ENCODE measurements at places on chromosomes 12 and 14. TPM values are rescaled to one million over a fixed set of nuclear protein-coding genes. Genes with fewer than 3 reads are reported as not detected.
A peak's percentile ranks its signal among the peaks of the same experiment; 100 is the strongest.

Gene PPP2R3C
- 35.1 TPM for total RNA-seq

Gene LRFN5
- 0.85 TPM for total RNA-seq

Gene ZNF384
- total RNA-seq = 28.7 TPM

Gene A2M
- total RNA-seq = 1,678 TPM

Gene NR1H4
- not detected for total RNA-seq

Gene KLRK1
- total RNA-seq = 0.24 TPM

Gene EAPP
- total RNA-seq = 23.1 TPM

Gene AMHR2
- 0.30 TPM for total RNA-seq

Gene MYF5
- not detected for total RNA-seq

Gene LRP1-AS
- not detected for total RNA-seq

Gene AHNAK2
- 2.9 TPM for total RNA-seq

DNA sequence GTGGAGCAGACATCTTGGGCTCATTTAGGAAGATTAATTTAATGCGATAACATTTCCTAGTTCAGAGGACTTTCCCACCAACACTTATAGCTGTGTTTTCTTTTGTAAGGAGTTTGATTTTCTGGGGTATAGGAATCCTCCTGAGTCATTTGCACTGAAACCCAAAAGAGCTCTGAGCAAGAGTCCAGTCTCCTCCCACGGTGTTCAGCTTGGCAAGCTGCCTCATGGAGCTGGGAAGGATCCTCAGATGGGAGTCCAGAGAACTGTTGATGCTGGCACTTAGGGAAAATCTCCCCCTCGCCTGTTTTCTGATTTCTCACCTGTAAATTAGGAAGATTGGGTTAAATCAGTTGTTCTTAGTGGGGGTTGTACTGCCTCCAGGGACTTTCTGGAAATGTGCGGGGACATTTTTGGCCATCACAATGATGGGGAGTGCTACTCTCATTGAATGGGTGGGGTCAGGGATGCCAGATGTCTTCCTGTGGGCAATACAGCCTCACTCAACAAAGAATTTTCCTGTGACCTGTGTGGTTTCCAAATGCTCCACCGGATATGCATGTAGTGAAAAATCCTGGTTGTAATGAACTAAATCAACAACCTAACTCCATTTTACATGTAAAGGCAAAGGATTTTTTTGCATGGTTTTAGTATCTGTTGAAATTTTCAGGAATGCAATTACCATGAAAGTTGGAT lies 150.6 kb downstream of the ADCK1 start:
- no peak for DNase-seq

DNA sequence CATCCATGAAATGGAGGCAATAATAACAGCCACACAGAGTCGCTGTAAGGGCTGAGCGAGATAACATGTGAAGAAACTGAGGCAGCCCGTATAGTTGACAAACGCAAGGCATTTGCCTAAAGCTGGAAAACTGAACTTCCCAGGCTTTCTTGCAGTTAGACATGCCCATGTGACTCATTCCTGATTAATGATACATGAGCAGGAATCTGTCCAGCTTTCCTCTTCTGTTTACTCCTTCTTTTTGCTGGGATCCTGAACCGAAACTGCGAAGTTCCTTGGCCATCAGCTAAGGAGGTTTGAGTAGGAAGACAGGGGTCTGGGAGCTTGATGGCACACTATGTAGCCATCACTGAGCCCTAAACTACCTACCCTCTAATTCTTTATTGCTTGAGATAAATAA lies 52.2 kb downstream of the ST8SIA1 start:
- no peak for DNase-seq

- no peak for DNase-seq
Measured at GRCh38 chr12:62258941-62259630, 1.1 kb upstream of the USP15 start.

GRCh38 chr12:92540782-92541423 lies 161.9 kb upstream of the PLEKHG7 start:
- no peak for DNase-seq

- no peak for DNase-seq
Measured at GRCh38 chr12:1401891-1402290, 192.5 kb downstream of the FBXL14 start.

- DNase-seq = peak; percentile 43
Measured at GRCh38 chr14:80211153-80212022, at the start of gene DIO2. TSS of gene DIO2 (minus strand) at chr14:80211504. CDS start at chr14:80211472, 32 bp downstream.

GRCh38 chr12:1435044-1435443 lies 159.3 kb downstream of the FBXL14 start:
- DNase-seq = no peak

- no peak for DNase-seq
Measured at GRCh38 chr14:100150932-100151587, 8.4 kb downstream of the DEGS2 start.

GRCh38 chr12:102043928-102044327 lies 17.9 kb downstream of the WASHC3 start:
- no peak for DNase-seq

DNA sequence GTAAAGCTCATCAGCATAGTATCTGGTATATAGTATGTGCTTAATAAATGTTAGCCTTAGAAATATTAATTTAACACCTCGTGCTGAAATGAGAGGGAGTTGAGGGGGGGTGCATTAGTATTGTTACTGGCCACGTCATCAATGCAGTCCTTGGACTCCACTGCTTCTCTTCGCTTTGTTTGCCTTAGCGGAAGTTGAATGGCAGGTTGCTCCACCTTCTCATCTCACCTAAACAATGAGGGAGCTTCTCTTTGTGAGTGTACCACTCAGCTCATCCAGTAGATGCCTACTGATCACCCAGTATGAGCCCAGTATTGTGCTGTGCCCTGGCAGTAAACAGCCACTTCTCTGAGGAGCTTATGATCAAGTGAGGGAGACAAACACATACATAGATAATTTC lies 4.5 kb downstream of the TMEM117 start:
- no peak for DNase-seq

- no peak for DNase-seq
Measured at GRCh38 chr12:16407346-16407745, 59.9 kb downstream of the MGST1 start.

- DNase-seq = no peak
Measured at GRCh38 chr14:103003351-103003615, 54.1 kb downstream of the CDC42BPB start.

DNA sequence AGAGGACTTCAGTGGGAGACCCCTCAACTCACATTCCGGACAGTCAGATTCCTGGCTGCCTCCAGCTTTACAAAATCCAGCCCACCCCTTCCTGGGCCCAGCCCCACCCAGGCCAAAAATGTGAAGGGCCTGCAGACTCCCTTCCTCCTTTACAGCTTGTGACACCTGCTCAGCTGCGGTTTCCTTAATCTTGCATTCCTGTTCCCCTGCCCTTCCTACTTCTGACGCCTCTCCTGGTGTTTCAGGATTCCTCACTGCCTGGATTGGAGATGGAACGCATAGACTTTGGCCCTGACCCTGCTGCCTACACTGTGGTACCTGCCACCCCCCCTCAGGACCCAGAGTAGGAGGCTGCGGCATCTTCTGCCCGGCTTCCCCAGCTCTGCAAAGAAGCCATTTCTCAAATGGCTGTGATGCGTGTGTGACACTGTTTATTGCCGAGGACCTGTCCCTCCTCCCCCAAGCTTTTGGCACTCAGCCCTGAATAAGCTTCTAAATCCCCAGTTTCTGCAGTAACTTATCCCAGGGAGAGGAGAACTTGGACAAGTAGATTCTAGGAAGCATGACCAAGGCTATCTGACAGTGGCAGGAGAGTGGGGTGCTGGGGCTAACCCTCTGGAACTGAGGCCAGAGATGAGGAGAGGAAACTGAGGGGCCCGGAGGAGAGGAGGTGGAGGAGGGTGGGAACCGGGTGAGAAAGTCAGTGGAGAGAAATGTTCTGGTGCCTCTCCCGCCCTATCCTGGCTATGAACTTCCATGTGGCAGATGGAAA lies 24.9 kb upstream of the BCDIN3D start:
- DNase-seq = no peak

DNA sequence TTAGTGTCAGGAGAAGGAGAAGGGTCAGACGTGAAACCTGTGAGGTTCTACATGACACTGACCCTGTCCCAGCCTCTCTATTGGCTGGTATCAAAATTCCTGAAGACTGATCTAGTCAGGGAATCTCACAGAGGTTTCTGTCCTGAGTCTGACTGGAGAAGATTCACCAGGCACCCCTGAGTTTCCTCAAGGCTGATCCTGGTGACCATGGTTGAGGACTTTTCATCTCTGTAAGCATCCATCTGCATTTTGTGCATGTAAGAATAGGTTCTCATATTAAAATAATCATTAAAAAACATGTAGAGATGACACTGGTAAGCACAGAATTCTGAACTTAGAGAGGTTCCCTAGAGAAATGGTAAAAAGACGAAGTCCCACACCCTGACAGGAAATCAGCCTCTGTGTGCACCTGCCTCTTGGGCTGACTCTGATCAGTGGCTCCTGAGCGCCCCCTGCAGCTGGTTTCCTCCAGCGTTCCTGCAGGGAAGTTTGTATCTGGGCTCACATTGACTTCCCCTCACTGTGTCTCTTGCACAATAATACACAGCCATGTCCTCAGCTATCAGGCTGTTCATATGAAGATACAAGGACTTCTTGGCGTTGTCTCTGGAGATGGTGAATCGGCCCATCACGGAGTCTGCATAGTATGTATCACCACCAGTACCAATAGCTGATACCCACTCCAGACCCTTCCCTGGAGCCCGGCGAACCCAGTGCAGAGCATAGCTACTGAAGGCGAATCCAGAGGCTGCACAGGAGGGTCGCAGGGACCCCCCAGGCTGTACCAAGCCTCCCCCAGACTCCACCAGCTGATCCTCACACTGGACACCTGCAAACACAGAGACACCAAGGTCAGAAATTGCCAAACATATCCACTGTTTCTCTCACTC lies 991.9 kb downstream of the TMEM121 start:
- peak; percentile 43 for DNase-seq

GRCh38 chr14:91369628-91370445 lies 47.8 kb downstream of the CCDC88C start:
- DNase-seq = no peak

- peak; percentile 82 for DNase-seq
Measured at GRCh38 chr14:74913986-74914573, 9.0 kb downstream of the RPS6KL1 start.

DNA sequence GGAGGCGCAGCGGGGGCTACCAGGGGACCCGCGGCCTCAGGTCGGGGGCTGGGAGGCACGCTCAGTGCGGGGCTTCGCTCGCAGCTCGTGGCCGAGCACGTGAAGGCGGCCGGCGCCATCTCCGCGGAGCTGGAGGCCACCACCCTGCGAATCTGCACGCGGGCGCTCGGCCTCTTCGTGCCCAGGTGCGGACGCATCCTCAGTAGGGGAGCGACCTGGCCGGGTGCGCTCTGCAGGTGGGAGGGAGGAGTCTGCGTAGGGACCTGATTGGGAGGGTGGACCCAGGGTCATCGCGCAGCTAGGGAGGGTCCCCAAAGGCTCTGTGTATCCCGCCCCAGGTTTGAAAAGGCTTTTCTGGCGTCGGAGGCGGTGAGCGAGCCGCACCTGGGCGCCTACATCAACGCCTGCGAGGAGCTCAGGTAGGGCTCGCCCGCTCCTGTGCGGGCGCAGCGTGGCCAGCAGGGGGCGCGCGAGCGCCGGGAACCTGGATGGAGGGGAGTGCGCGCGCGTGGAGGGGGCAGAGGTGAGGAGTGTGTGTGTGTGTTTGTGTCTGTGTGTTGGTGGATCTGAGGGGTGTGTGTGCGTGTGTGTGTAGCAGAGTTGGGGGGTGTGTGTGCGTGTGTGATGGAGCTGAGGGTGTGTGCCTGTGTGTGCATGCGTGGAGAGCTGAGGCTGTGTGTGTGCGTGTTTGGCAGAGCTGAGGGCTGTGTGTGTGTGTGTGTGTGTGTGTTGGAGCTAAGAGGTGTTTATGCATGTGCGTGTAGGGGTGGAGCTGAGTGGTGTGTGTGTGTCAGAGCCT lies 10.3 kb downstream of the EXOC3L4 start:
- DNase-seq = peak; percentile 50

DNA sequence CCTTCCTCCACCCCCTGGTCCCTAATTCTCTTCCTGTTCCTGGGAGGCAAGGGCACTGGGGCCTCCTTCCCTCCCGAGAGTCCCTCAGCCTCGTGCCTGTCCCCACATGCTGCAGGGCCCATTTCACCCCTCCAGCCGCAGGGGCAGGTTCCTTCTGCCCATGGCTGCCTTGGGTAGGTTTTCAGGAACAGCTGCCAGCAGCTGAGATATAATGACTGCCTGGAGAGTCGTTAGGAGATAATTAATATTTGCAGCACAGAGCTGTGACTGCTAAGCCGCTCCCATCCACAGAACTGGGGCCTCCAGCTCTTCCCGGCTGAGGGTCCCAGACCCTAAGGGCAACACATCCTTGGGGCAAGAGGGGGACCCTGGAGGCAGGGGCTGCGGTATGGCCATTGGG lies 211.9 kb upstream of the LHX5 start:
- DNase-seq = no peak

DNA sequence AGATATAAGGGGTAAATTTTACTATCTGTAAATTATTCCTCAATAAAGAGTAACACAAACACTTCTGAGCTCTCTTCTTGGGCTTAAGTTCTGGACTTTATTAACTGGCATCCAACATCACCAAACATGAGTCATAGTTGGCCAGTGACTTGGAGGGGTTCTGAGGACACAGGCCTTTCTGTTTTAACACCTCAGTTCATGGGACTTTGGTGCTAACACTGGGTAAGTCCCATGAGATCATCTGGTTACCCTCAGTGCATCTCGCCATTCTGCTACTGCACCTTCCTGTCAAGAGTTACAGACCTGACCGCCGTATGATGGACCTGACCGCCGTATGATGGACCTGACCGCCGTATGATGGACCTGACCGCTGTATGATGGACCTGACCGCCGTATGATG lies 9.9 kb downstream of the SLC15A4 start:
- DNase-seq = no peak

- DNase-seq = no peak
Measured at GRCh38 chr12:94429191-94429590, 30.5 kb downstream of the CEP83 start.

GRCh38 chr14:84421621-84422020 lies 1108.3 kb upstream of the FLRT2 start:
- no peak for DNase-seq

- no peak for DNase-seq
Measured at GRCh38 chr12:101424620-101425019, 17.0 kb upstream of the ARL1 start.

DNA sequence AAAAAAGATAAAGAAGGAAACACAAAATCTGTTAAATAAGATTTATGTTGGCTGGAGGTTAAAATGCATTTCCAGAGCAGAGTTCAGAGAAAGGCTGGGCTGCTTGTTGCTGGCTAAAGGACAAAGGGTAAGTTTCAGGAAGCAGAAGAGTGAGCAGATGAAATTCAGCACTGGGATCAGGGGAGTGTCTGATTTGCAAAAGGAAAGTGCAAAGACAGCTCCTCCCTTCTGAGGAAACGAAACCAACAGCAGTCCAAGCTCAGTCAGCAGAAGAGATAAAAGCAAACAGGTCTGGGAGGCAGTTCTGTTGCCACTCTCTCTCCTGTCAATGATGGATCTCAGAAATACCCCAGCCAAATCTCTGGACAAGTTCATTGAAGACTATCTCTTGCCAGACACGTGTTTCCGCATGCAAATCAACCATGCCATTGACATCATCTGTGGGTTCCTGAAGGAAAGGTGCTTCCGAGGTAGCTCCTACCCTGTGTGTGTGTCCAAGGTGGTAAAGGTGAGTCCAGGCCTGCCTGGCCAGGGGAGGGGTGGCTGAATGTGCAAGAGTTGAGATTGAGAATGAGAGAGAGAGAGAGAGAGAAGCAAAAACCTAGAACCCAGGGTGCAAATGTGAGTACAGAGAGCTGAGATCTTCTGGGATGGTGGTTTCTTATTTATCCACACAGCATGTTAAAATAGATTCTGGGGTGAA lies at the start of gene OAS1:
OAS1 (plus strand) TSS at position 251 of the 703 bp plus-strand sequence; CDS start at position 329, 78 bp downstream.
- peak; percentile 50 for DNase-seq
